Endothelial cell of coronary artery (primary cell): ENCODE measurements at places on chromosomes 11 and 22. TPM values are rescaled to one million over a fixed set of nuclear protein-coding genes. Genes with fewer than 3 reads are reported as not detected.

The NCAM1 gene
- 0.09 and 0.45 TPM in 2 replicates for total RNA-seq

The MB gene
- total RNA-seq: not detected in 2 replicates

The SMC1B gene
- total RNA-seq: under 0.01 TPM in 1 of 2 replicates, not detected in the other

The PRSS23 gene
- 309 and 318 TPM in 2 replicates for total RNA-seq

The FJX1 gene
- total RNA-seq: 20.5 and 26.0 TPM in 2 replicates

The KCTD14 gene
- total RNA-seq: 0.36 and 0.66 TPM in 2 replicates

The BTBD18 gene
- not detected in 2 replicates for total RNA-seq

The SLC15A3 gene
- 2.6 and 8.7 TPM in 2 replicates for total RNA-seq

The BAIAP2L2 gene
- total RNA-seq: 0.09 and 0.28 TPM in 2 replicates

The TYR gene
- total RNA-seq: not detected in 2 replicates

The KRTAP5-1 gene
- not detected in 2 replicates for total RNA-seq

The TRIM49D1 gene
- not detected in 2 replicates for total RNA-seq

The MORC2 gene
- total RNA-seq: 13.1 and 18.4 TPM in 2 replicates

The AGBL2 gene
- 0.09 and 0.36 TPM in 2 replicates for total RNA-seq
